ENCODE measurements at places on chromosomes 1 and 21.

DNA sequence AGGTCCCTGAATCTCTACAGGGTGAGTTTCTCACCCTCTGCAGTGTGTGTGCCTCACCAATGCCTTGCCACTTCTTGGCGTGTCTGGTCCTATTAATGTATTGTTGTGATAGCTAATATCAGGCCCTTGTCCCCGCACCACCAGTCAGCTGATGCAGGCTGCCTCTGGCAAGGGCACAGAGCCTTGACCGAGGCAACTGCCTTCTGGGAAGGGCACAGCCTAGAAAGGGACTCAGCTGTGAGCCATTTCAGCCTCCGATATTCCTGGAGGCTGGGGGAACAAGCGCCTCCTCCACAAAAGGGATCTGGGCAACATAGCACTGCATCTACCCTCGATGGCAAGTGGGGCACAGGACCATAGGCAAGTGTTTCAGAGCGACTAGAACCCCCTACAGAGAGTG is 27.0 kb downstream of the IL10RB start:
- DNase-seq, result no peak

DNA sequence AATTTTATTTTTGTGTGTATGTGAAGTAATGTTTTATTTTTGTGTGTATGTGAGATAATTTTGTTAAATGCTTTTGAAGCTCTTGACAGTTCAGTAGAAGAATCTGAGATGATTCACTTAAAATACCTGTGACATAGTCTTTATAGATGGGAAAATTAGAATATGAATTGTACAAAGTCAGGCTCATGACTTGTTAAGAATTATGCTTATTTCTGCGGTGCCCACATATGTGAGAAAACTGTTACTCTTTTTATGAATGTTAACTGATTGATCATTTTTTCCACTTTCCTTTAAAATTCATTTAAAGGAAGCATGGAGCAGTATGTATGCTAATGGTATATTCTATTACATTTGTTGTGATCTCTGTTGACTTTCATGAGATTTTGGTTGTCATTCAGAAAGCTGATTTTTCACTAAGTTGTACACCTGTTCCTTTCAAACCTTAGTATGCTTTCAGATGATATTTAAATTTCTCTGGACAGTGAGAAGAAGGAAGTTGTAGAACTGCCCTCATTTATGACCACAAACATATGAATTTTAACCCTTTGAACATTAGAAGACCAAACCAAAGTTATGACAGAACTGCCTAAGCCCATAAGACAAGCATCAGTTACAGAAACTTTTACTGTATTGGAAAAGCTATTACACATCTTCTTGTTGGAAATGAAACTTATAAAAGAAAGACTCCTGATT is 110.1 kb downstream of the POU2F1 start:
- no peak for DNase-seq

DNA sequence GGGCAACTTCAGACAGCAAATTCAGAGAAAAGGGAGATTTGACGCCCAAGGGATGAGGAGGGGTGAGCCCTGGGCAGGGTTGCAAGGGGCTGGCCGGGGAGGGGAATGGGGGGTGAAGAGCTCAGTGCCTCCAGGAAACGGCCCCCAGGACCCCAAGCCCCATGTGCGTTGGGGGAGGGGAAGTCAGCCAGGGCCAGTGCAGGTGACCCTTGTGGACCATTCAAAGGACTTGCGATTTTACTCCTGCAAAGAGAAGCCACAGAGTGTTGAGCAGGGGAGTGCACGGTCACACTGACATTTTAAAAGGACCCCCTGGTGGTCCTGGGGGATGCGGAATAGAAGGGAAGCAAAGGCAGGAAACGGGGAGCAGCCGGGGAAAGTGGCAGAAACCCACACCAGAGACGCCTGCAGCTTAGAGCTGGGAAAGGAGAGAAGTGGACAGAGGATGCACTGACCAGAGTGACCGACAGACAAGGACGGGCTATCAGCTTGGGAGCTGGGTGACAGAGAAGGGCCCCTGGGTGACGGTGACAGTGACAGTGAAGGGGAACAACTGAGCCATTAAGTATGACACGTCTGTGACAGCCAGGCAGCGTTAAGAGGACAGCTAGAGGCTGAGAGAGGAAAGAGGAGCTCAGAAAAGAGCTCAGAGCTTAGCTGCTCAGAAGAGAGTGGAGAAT is 54.0 kb upstream of the TMEM51 start:
- DNase-seq, result no peak

- DNase-seq, result no peak
Observed at GRCh38 chr1:81478219-81478618, 322.5 kb upstream of the ADGRL2 start.

- DNase-seq, result no peak
Observed at GRCh38 chr21:31449921-31450535, 106.0 kb upstream of the TIAM1 start.

DNA sequence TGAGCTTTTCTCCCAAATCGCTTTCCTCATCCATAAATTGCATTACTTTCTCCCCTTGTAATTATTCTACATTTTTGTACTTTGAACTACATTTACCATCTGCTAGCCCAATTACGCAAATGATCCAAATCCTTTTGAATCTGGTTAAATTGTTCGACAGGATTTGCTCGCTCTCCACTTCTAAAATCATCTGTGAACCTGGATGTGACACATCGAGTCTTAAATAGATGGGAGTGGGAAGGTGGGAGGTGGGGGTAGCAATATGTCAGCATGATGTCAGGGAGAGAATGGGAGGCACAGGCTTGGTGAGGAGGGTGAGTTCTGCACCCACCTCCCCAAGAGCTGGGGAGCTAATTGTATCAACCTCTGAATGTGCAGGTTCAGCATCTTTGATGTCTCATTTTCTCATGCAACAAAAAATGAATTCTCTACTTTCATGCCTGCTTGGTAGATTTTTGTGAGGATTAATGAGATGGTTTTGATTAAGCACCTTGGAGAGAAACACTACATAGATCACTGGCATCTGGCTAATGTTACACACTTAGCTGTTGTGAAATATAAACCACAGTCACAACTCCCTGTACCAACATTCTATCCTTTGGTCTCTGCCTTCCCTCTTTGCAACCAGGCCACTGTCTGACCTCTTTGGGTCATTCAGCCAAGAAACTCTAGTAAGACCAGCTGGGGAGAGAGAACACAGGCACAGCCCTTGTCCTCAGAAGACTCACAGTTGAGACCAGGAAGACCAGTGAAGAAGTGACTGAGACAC is 165.1 kb downstream of the DAB1 start:
- no peak for DNase-seq

DNA sequence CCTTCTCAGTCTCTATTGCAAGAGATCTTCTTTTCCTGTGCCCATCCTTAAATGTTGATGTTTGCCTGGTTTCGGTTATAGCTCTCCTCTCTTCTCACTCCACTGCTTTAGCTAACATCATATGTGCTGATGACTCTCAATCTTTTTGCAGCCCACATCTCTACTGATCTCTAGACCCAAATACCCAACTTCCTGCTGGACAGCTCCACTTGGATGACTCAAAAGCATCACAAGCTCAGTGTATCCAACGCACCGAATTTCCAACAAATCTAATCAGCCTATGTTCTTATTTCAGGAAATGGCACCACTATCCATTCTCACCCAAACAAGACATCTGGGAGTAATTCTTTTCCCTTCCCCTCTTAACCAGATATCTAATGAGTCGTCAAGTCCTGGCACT is 79.1 kb upstream of the ARTN start:
- DNase-seq, result no peak

- no peak for DNase-seq
Observed at GRCh38 chr1:86441581-86441980, 17.6 kb downstream of the CLCA2 start.

DNA sequence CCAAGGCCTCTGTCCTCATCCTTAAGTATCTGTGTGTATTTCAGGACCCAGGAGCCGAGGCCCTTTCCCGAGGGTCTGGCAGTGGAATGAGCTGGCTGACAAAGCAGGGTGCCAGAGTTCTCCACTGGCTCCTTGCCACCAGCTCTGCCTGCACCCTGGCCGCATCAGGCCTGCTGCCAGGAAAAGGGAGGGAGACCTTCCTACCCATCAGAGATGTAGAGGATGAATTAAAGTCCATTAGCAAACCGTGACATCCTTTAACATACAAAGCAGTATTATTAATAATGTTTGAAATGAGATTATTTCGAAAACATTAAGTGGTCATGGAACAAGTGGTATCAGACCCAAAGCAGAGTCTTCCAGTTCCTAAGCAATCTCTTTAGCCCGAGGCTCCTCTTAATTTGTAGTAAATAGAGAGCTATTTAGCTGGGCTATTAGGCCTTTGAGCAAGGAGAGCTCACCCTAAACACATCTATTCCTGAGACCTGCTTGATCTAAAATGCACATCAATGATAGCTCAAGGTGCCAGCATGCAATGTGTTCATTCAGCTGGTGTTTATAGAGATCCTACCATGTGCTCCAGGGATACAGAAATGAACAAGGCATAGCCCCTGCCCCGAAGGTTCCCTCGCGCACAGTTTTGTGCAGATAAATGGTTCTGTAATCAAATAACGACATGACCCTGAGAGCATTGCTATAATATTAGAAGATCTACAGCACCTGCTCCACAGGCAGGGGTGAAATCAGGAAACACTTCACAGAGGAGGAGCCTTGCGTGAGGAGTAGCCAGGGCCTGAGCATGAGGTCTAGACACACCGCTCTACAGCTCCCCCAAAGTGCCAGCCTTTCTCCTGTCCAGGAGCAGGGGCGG is 44.0 kb downstream of the FAM163A start:
- no peak for DNase-seq

DNA sequence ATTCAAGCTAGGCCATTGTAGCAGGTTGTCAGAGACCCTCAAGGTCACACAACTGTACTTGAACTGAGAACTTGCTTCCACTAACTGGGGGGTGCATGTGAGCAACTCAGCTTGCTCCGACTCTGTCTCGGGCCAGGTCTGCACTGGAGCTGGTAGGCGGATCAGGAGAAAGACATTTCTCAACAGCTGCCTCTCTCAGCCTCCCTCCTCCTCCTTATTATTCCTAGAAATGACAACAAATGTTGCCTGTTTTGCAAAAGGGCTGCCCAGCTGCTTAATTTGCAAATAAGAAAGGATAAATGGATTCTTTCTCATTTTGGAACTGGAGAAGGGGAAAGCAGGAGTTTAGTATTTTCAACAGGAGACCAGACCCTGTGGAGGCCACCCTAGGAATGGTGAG is 140.5 kb downstream of the RHOU start:
- no peak for DNase-seq

DNA sequence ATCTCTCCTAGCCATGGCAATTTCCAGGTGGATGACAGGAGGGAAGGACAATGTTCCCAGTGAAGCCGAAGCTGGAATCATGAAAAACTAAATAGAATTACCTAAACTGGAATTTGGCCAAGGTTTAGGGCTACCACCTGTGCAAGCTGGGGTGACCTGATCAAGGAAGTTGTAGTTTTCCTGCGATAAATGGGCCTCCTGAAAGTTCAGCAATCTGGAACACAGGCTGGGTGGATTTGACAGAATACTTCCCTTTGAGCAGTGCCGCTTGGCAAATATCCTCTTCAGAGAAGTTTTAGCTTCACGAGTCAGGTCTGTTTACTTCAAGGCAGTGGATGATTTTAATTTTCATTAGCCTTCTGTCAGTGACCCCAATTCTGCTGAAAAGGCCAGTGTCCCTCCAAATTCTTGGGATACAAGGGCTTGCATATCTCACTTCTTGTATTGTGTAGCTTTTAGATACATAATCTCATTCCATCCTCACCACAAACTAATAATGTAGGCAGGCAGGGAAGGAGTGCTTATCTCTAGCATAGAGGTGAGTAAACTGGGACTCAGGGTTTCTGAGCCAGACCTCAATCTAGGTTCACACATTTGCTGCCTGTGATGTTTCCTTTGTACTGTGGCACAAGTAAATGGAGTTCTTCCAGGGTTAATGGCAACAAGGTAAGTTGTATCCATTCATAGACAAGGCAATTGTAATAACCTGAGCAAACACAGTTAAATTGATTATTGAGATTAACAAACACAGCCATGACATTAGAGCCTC is 349.4 kb downstream of the NUF2 start:
- no peak for DNase-seq

DNA sequence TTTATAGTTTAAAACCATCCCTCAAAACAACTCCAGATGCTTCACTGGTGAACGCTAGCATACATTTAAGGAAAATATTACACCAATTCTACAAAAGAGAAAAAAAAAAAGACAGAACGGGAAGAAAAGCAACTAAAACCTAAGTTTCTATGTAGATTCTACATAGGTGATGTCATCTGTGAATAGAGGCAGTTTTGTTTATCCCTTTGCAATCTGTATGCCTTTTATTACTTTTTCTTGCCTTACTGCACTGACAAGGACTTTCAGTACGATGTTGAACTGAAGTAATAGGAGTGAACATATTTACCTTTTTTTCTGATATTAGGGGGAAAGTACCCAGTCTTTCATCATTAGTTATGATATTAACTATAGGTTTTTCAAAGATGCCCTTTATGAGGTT is 101.7 kb upstream of the HAO2 start:
- no peak for DNase-seq

DNA sequence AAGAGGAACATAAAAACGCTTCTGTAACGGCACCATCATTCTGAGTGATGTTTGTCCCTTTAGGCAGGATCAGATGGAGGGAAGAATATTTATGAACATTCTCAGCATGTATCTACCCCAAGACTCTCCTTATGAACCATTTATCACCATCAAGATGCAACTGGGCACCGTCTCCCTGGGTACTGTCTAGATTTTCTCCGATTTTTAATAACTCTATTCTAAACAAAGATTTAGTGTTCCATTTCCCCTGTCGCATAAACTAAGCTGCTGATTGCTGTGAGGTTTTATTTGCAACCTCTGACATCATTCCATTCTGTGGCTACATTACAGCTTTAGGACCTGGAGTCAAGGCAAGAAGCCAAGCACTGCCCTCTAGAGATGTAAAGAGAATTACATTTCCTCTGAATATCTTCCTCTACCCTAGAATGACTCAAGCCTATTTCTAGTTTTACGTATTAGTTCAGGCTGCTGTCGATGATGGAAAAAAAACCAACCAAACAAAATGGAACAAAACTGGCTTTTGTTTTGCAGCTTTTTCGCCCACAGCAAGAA is 130.1 kb upstream of the MAP1LC3C start:
- no peak for DNase-seq

- DNase-seq, result no peak
Observed at GRCh38 chr1:247180581-247180980, 8.8 kb upstream of the ZNF124 start.

DNA sequence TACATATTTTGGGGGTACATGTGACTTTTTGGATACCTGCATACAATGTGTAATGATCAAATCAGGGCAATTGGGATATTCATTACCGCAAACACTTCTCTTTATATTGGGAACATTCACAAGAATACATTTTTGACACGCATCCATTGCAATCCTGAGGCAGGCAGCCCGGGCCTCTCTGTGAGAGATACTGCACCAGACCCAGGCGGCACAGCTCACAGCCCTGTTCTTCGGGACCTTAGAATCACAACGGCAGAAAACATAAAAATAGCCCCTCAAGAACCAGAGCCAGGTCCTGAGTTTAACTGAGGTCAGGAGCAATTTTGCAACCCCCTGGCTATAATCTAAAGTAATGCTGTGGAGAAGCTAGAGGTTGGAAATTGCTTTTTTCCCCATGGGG is 90.8 kb upstream of the PGBD5 start:
- DNase-seq, result no peak
